ENCODE measurements at places on chromosomes 7 and 10.

GRCh38 chr10:28125701-28126100, 126.8 kb upstream of the ODAD2 start:
- DNase-seq = no peak

GRCh38 chr10:58291538-58292174, 22.7 kb downstream of the CISD1 start:
- no peak for DNase-seq

DNA sequence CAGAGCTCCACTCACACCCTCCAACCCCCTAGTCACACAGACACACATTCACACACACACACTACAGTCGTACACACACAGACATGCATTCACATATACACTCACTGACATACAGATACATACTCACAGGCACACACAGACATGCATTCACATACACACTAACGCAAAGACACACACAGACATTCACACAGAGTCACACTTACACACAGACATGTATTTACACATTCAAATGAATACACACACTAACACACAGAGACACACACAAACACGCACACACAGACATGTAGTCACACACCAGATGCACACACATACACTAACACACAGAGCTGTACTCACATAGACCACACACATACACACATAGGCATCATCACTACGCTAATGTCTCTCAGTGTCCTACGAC, 58.0 kb upstream of the MYL10 start:
- no peak for DNase-seq

DNA sequence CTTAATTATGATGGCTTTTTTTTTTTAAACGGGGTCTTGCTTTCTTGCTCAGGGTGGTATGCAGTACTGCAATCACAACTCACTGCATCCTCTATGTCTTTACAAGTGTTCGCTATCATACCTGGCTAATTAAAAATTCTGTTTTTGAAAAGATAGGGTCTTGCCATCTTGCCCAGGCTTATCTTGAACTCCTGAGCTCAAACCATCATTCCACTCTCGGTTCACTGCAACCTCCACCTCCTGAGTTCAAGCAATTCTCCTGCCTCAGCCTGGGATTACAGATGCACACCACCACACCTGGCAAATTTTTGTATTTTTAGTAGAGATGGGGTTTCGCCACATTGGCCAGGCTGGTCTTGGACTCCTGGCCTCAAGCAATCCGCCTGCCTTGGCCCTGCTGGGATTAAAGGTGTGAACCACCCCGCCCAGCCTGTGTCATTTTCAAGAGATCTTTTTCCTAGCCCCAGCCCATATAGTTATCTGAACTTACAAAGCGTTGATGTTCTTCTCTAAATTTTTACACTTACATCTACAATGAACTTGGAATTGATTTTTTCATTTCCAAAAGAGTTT, 6.0 kb downstream of the HNRNPF start:
- no peak for DNase-seq

DNA sequence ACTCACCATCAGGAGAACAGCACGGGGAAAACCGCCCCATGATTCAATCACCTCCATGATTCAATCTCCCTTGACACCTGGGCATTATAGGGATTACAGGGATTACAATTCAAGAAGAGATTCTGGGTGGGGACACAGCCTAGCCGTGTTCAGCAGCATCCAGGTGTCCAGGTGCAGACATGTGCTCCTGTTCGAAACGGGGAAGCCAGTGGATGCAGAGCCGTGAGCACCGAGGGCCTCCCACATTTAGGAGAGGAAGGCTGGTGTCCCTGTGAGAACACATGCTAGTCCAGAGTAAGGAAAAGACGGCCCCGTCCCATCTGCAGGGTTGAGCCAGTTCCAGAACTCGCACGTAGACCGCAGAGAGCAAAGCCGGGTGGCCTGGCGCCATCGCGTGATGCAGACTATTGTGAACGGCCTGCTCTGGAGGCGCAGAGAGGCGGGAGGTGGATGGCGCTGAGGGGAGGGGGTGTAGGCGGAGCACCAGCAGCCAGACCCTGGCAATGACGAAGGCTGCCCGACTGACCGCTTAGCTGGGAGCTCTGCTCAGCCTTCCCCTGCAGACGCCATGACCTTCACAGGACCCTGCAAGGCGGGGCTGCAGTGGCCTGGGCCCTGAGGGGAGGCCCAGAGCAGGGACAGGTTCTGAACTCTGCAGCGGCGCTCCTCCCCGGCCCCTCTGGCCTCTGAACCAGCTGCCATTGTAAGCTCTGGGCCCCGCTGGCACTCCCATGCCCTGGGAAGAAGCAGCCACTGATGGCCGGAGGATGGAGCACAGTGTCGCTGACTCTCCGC, 141.6 kb upstream of the TCERG1L start:
- no peak for DNase-seq

DNA sequence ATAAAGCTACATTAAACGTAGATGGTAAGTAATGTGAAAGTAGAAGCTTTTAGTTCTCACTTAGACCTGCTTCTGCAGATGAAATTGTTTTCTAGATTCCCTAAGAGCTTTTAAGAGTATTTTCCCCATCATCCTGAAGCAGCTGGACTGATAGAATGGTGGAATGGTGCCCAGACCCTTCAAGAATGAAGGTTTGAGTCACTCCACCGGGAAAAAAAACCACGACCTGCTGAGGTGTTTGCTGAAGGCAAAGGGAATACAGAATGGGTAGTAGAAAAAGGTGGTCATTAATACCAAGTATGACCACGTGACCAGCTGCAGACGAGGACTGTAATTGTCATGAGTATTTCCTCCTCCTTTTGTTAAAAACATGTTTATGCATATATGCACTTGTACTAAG, 79.2 kb upstream of the PTPRZ1 start:
- DNase-seq = no peak

DNA sequence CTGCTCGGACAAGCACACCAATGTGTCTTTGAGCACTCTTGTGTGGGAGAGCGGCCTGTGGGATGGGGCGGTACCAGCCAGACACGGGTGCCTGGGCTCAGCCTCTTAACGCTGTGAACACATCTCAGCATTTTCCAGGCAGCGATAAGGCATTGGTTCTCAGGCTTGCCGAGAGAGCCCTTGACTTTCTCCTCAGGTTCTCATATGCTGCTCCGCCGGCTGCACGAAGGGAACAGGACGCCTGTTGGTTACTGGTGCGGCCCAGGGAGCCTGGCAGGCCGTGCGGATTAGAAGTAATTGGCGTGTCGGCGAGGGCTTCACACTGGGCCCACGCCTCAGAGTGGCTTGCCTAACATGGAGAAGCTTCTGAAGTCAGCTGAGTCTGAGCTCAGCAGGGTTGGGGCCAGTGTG, 456.7 kb upstream of the FOXK1 start:
- no peak for DNase-seq

DNA sequence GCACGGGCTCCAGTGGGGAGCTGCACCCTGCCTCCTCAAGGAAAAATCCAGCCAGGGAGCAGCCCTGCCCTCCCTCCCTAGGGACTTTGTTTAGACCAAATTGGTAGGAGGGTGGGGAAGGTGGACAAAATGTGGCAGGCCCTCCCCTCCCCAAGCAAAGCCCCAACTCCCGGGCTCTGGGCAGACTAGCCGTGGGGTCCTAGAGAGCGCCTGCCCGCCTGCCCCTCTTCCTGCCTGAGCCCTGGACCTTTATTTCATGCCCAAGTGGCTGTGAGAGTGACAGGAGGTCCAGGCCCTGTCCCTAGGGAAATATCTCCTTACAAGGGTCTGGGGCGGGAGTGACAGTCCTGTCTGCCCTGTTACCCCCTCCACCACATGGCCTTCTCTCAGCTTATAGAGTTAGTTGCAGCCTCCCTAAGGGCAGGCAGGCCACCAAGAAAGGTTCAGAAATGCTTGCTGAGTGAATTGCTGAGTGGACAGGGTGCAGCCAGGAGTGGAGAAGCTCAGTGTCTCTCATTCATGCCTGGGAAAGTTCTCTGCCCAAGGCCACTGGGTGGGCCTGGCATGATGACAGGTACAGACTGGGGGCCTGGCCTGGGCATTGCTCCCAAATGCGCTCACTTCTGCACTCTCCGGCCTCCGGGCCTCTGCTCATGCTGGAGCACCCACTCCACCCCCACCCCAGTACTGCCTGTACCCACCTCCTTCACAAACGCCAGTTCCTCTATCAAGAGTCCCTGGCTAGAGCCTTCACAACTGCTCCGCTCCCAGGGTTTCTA, 25.2 kb downstream of the DNAJB12 start:
- DNase-seq = no peak

DNA sequence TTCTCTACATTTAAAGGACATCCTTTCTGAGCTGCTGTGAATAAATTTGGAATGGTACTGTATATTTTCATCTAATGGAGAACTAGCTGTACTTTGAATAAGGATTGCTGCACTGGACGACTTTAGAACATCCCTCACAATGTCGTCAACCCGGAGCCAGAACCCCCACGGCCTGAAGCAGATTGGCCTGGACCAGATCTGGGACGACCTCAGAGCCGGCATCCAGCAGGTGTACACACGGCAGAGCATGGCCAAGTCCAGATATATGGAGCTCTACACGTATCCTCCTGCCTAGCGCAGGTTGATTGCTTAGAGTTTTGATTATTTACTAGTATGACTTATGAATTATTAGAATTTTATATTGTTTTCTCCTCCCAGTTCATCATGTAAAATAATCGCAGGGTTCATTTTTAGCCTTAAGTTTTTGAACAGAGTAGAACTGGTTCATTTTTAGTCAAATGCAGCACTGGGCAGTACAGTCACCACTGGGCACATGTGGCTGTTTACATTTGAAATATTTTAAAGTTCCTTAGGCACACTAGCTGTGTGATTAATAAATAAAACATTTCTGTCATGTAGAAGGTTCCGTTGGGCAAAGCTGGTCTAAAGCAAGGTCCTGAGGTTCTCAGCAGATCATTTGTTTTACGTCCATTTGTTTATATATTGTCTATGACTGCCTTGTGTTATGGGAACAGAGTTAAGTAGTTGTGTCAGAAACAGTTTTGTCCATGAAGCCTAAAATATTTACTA, 31.5 kb downstream of the CUL1 start:
- DNase-seq = no peak

- no peak for DNase-seq
Measured at GRCh38 chr10:44295644-44296241, 89.2 kb downstream of the CXCL12 start.

GRCh38 chr7:45597286-45597984, 23.3 kb downstream of the ADCY1 start:
- no peak for DNase-seq

- DNase-seq = no peak
Measured at GRCh38 chr10:133439517-133440461, 14.0 kb upstream of the SCART1 start.

GRCh38 chr7:139853506-139854123, 24.6 kb downstream of the TBXAS1 start:
- DNase-seq = no peak

- DNase-seq = no peak
Measured at GRCh38 chr7:114413761-114414155, 857 bp upstream of the FOXP2 start.

GRCh38 chr7:140592964-140593671, 47.5 kb downstream of the DENND2A start:
- no peak for DNase-seq

DNA sequence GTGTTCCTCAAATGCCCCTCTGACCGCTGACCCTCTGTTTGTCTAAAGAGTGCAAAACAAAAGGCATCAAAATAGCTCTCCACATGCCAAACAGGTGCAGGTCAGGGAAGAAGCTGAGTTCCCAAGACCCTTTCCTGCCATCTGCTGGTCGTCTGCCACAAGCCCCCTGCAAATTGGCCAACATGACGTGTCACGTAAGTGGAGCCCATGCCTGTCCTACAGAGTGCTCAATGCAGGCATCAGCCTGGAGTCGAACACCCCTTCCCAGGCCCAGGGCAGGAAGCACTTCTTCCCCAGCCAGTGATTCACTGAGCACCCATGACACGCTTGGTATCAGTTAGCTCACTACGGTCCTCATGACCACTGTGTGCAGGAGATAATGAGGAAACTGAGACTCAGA, 14.1 kb downstream of the TMEM72 start:
- no peak for DNase-seq

- no peak for DNase-seq
Measured at GRCh38 chr10:124492266-124492665, 30.6 kb downstream of the LHPP start.

GRCh38 chr7:31975546-31975945, 94.7 kb downstream of the PDE1C start:
- DNase-seq = no peak

DNA sequence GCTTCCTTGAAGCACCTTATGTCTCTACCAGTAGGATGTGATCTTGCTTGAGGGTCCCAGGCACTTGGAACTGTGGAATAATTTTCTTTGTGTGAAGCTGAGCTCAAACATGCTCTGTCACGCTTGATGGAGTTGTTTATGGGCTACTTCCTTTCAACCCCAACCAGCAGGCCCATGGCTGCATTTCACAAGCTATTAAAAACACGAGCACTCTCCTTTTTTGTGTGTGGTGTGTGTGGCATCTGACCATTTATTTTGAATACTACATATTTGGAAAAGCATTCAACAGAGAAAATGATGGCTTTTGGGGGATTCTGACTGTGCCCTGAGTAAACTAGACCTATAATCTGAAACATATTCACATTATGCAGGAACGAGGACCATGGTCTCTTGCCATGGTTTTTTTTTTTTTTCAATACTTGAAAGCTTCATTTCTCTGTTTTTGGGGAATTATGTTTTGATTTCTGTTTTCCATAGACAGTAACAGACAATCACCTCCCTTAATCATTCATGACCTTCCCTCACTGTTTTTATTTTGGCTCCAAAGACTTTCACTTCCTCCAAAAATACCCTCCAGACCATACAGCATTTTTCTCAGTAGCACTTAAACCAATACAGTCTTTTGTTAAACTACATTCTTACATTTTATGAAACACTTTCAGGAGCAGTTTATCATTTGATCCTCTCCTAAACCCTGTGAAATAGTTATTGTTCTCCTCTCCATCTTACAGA, 233.6 kb upstream of the BMPER start:
- DNase-seq = no peak

DNA sequence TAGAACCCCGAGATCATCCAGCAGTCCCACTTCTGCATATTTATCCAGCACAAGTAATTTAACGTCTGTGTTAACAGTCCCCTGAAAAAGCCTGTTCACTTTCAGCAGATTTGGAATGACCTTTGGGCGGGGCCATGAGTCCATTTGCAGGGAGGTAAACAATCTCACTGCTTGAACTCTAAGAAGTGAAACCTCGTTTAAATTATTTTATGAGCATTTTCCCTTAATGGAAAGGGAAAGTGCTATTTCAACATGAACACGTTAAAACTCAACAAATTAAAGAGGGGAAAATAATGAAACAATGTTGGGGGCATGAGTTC, 282.8 kb downstream of the GATA3 start:
- no peak for DNase-seq

GRCh38 chr7:100575746-100576383, 2.2 kb upstream of the SAP25 start:
- DNase-seq = no peak

DNA sequence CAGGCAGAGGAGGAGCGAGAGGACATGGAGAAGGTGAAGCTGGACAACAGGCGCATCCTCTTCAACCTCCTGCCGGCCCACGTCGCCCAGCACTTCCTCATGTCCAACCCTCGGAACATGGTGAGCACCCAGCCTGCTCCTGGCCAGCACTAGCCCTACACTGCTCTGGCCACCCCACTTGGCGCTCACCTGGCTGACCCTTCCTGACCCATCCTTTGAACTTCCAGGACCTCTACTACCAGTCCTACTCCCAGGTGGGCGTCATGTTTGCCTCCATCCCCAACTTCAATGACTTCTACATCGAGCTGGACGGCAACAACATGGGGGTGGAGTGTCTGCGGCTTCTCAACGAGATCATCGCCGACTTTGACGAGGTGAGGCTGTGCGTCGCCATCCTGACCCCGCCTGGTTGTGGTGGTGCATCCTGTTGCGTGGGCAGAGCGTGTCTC, 129.2 kb downstream of the ADCY1 start:
- no peak for DNase-seq
